Caco-2 (cell line): ENCODE measurements at places on chromosomes 11 and 22. TPM values are rescaled to one million over a fixed set of nuclear protein-coding genes. Genes with fewer than 3 reads are reported as not detected.

SLC22A25 gene
- total RNA-seq: 0.16 TPM in 1 of 2 replicates, not detected in the other

CABP7 gene
- not detected in 2 replicates for total RNA-seq

ATXN10 gene
- total RNA-seq: 132 and 155 TPM in 2 replicates

RIMBP3B gene
- not detected in 2 replicates for total RNA-seq

ZDHHC5 gene
- 66.0 and 72.2 TPM in 2 replicates for total RNA-seq

SAA1 gene
- total RNA-seq: not detected in 2 replicates

TPBGL gene
- total RNA-seq: 0.18 and 0.19 TPM in 2 replicates

DEFB131B gene
- not detected in 2 replicates for total RNA-seq

NUDT8 gene
- 15.0 and 18.1 TPM in 2 replicates for total RNA-seq

LGR4 gene
- 34.7 and 37.1 TPM in 2 replicates for total RNA-seq

ROBO4 gene
- total RNA-seq: not detected in 2 replicates

PLA2G3 gene
- not detected in 2 replicates for total RNA-seq

MAP6 gene
- total RNA-seq: 22.8 and 27.2 TPM in 2 replicates

HEPHL1 gene
- total RNA-seq: not detected in 2 replicates

NCAPH2 gene
- 84.3 and 88.9 TPM in 2 replicates for total RNA-seq

LARGE1 gene
- 3.2 and 5.8 TPM in 2 replicates for total RNA-seq

OR51B4 gene
- total RNA-seq: not detected in 2 replicates

INS gene
- total RNA-seq: not detected in 2 replicates

C1QTNF5 gene
- total RNA-seq: 0.56 and 1.2 TPM in 2 replicates

CD6 gene
- total RNA-seq: 0.23 TPM in 2 replicates

MLC1 gene
- total RNA-seq: 0.14 TPM in 1 of 2 replicates, not detected in the other

HBD gene
- total RNA-seq: not detected in 2 replicates

PKDREJ gene
- 0.05 TPM in 1 of 2 replicates, not detected in the other for total RNA-seq

TIMP3 gene
- 72.8 and 86.4 TPM in 2 replicates for total RNA-seq

SCGB1D1 gene
- total RNA-seq: not detected in 2 replicates

MRGPRX2 gene
- not detected in 2 replicates for total RNA-seq

IGF2 gene
- 1,375 and 1,397 TPM in 2 replicates for total RNA-seq

SCGB1A1 gene
- total RNA-seq: not detected in 2 replicates

RASSF10 gene
- 0.91 and 1.3 TPM in 2 replicates for total RNA-seq

VSIG10L2 gene
- total RNA-seq: not detected in 2 replicates

SGSM1 gene
- 5.5 and 6.1 TPM in 2 replicates for total RNA-seq

TXN2 gene
- 75.8 and 77.2 TPM in 2 replicates for total RNA-seq

FAM83F gene
- 17.1 and 20.0 TPM in 2 replicates for total RNA-seq

WNT11 gene
- 22.6 and 29.0 TPM in 2 replicates for total RNA-seq

TYR gene
- total RNA-seq: not detected in 2 replicates

NOX4 gene
- total RNA-seq: 0.14 TPM in 1 of 2 replicates, not detected in the other

ACCS gene
- total RNA-seq: 19.5 and 24.7 TPM in 2 replicates

POU2AF2 gene
- total RNA-seq: not detected in 2 replicates

LRRC55 gene
- total RNA-seq: not detected in 2 replicates

KLHL35 gene
- total RNA-seq: 46.0 and 51.4 TPM in 2 replicates

OR56A1 gene
- total RNA-seq: not detected in 2 replicates

CECR2 gene
- total RNA-seq: 1.1 TPM in 2 replicates

SORL1 gene
- total RNA-seq: 26.3 and 34.0 TPM in 2 replicates

NCF4 gene
- not detected in 2 replicates for total RNA-seq

PATE2 gene
- not detected in 2 replicates for total RNA-seq

CCDC188 gene
- total RNA-seq: not detected in 2 replicates

OR5L2 gene
- total RNA-seq: not detected in 2 replicates

YAP1 gene
- total RNA-seq: 207 and 227 TPM in 2 replicates

INSC gene
- total RNA-seq: not detected in 2 replicates

OOSP4B gene
- total RNA-seq: not detected in 2 replicates

CYP2R1 gene
- 33.0 and 34.5 TPM in 2 replicates for total RNA-seq
